HCT116 (cell line): ENCODE measurements at places on chromosomes 13 and 19.

DNA sequence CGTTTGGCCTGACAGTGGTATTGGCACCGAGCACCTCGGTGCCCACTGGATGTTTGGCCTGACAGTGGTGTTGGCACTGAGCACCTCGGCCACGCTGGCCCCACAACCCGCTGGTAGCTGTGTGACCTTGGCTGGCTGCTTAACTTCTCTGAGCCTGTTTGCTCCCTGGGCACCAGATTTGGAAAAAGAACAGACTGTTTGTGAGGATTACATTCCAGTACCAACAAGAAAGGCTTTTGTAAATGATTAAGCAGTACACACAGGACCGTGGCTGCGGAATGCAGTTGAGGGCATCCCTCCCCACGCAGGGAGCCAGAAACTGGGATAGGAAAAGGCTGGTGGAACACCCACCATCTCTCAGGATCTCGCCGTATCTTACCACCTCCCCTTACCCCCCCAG is 31.9 kb downstream of the SLC25A42 start:
- no peak for DNase-seq

GRCh38 chr13:59415498-59415897 is 748.2 kb downstream of the DIAPH3 start:
- DNase-seq: no peak

GRCh38 chr19:35612224-35612558 is 344 bp upstream of the HAUS5 start:
- DNase-seq: no peak

DNA sequence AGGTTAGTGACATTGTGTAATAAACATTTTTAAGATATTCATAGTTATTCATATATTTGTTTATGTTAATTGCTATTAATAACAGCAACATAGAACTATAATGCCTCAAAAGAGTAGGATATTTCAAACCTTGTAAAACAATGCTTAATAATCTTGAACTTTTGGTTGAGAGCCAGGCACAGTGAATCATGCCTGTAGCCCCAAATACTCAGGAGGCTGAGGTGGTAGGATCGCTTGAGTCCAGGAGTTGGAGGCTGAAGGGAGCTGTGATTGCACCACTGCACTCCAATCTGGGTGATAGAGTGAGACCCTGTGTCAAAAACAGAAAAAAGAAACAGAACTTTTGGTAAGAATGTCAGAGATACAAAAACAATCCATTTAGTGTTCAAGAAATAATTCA is 213.9 kb upstream of the SLITRK1 start:
- DNase-seq: no peak

DNA sequence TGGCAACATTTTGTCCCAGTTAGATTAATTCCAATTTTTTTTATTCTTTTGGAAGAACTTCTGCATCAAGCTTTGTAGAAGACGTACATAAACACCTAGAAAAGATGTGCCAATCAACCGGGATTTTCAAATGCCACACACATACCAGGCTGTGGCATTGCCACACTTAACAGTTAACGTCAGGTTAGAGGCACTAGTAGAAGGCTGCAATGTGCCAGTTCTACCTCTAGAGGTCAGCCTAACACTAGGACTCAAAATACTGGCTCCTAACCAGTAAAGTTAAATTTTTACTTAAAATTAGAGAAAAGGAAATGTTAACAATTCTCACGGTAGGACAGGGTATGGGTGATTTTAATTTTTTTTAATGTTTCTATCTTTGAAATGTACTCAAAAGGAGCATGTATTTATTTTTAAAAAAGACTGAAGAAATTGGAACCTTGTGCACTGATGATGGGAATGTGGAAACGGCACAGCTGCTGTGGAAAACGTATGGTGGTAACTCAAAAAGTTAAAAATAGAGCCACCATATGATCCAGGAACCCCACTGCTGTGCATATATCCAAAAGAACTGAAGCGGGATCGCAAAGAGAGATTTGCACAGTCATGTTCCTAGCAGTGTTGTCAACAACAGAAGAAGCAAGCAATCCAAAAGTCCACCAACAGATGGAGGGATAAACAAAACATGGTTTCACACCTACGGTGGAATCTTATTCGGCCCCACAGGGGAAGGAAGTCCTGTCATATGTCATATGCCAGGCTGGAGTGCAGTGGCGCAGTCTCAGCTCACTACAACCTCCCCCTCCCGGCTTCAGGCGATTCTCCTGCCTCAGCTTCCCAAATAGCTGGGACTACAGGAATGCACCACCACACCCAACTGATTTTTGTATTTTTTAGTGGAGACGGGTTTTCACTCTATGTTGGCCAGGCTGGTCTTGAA is 30.3 kb downstream of the CRYL1 start:
- peak; percentile 50 for DNase-seq

GRCh38 chr19:4083677-4084546 is 17.2 kb upstream of the ZBTB7A start:
- DNase-seq: no peak

GRCh38 chr19:16417660-16418596 is 53.8 kb downstream of the EPS15L1 start:
- peak; percentile 35 for DNase-seq
